ENCODE measurements at places on chromosomes 3 and 15.

DNA sequence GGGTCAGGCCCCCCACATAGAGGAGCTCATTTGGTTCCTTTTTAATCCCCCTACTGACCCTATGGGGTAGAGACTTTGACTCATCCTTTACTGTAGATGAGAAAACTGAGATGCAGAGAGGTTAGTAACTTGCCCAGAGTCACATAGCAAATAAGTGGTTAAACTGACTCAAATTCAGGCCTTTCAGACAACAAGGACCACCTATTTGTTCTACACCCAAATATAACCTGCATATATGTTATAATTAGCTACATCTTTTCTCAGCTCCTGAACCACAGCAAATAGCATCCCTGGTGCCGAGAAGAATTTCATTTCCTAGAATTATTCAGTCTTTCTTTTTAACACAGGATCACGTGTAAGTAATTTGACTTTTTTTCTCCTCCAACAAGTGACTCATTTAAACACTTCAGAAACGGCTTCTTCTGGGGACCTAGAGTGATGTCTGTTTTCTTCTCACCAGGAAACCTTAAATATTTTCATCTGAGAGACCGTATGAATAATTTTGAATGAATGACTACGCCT is 57.4 kb downstream of the MGLL start:
- DNase-seq = no peak

DNA sequence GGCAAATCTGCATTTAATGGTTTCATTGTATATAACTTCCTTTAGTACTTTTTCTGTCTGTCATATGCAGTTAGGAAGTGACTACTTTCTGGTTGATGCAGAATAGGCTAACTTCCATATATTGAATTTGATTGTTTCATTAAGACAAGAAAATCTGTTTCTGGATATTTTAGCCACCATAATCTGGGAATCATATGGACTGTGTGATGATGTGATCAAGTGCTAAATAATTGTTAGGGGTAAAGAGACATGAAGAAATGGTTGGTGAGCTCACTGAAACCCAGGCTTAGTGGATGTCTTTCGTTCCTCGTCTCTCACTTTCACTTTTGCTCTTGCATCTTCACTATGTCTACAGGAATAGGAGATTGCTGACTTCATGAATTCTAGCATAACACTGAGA is 3.5 kb upstream of the MNS1 start:
- no peak for DNase-seq

DNA sequence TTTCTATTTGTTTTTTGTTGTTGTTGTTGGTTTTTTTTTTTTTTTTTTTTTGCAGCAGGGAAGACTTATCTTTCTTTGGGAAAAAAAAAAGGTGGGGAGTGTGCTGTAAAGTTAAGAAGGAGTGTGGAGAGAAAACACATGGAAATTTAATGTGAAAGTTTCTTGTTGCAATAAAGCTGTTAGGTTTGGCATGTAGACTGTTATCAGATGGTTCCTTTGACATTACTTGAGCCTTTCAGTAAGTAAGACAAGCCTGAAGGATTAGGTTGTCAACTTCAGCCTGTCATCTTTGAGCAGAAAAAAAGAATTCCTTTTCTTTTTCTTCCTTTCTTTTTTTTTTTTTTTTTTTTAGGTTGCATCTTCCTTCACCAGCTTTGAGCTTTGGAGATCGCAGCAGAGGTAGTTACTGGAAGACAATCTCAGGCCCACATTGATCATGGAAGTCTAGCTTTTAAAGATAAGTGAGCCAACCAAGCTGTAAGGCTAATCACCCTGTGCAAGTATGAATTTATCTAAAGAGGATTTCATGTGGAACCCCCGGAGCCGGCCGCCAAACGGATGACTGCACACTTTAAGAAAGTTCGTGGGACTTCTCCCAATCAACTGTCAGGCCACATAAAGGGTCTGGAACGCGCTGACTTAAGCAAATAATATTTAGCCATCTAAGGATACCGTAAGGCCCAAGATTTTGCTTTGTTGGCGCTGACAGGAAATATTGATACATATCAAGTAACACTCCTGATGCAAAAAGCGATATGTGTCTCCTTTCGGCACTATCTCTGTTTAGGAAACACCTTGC is 1040.1 kb upstream of the NR2F2 start:
- DNase-seq = no peak

- DNase-seq = no peak
These were observed 16.4 kb downstream of the GPR160 start for GRCh38 chr3:170054204-170054603.

GRCh38 chr3:176870451-176870850 is 326.8 kb downstream of the TBL1XR1 start:
- no peak for DNase-seq

DNA sequence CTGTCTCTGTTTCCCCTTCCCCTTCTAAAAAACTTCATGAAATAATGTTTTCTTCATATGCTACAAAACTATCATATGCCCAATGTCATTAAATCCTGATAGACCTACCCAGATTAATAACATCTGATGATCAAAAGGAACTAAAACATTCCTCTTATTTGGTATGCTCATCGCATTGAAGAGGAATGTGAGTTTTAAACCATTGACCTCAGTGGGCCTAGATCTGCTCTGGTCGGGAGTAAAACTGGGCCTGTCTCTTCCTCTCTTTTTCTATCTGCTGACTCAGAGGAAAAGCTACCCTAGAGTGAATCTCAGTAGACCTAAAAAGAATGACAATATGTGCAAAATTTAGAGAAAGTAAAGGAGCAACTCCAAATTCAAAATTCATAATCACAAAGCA is 275.8 kb downstream of the SATB1 start:
- DNase-seq = no peak
